ENCODE measurements at places on chromosomes 13 and 19.

DNA sequence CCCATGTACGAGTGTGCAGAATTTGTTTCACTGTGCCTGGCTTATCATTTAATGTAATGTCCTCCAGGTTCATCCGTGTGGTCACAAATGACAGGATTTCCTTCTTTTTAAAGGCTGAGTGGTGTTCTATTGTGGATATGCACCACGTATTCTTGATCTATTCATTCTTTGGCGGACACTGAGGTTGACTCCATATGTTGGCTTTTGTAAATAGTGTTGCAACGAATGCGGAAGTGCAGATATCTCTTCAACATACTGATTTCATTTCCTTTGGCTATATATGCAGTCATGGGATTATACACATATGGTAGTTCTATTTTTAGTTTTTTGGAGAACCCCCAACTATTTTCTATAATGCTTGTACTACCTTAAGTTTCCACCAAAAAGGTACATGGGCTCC is 13.0 kb downstream of the OR7A5 start:
- DNase-seq, result no peak

DNA sequence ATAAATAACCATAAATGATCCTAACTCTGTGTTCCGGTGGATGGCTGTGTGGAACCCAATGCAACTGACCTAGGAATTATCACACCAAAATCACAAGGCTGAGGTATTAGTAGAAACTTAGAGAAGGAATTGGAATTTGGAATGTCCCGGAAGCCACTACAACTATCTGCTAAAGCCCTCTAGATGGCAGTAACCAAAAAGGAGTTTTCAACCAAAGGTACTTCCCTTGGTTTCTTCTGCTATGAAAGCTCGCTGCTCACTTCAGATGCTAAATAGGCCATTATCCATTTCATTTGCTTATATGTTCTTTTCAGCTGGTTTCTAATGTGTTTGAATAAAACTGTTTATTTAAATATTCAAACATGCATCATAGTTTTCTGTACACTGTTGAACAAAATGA is 1589.1 kb upstream of the SPRY2 start:
- DNase-seq, result no peak

DNA sequence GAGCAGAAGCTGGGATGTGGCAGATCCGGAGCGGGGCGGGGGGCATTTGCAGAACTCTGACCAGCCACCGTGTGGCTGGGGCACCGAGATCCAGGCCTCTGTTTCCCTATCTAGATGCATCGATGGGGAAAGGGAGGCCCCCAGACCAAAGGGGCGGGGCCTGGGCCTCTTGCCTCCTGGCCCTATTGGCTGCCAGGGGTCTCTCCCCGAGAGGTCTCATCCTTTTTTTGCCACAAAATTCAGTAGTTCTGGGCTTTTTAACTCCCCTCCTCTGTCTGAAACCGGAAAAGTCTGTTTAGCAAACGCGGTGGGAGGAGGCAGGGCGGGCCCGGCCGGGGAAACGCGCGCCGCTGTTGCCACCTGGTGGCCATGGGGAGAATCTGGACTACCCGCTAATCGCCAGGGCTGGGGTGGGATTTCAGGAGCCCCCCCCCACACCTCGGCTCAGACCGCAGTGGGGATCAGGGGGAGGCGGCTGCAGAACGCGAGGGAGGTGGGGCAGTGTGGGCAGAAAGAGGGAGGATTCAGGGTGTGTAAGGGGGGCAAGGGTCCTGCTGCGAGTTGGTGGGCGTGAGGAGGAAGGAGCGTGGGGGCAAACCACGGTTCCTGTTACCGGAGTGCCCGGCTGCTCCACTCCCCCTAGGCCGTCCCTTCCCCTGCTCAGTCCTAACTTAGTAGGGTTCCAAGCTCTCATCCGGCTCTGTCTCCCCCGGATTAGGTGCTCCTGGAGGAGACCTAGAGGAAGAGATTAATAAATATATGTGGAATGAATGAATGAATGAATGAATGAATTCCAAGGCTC is 28.3 kb downstream of the IL12RB1 start:
- peak; percentile 81 for DNase-seq

- DNase-seq, result no peak
Measured at GRCh38 chr13:110816500-110816899, 98.4 kb downstream of the ANKRD10 start.

GRCh38 chr13:90806892-90807291 is 540.6 kb upstream of the MIR17HG start:
- no peak for DNase-seq

GRCh38 chr13:109205315-109205714 is 575.9 kb downstream of the MYO16 start:
- no peak for DNase-seq

DNA sequence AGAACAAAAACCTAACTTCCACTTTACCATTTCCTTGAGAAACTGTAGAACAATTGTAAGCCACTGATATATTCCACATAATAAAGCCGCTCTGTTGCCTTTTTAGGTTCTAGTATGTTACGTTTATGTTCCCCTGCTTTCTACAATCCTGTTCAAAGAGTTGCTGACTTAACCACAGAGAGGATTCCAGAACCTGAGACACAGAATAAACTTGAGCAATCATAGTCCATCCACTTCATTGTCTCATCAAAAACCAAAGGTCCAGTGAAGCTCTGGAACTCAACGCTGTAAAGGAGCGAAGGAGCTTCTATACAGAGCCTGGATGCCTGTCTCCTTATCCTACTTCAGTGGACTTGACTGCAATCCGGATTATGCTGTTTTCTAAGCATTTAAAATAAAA is 4.6 kb downstream of the STARD13 start:
- no peak for DNase-seq

GRCh38 chr13:51818276-51818675 is 14.3 kb upstream of the DHRS12 start:
- no peak for DNase-seq

GRCh38 chr13:98180092-98180491 is 3.0 kb upstream of the RNF113B start:
- DNase-seq, result no peak

GRCh38 chr13:94251831-94252608 is 227.5 kb downstream of the DCT start:
- DNase-seq, result no peak

DNA sequence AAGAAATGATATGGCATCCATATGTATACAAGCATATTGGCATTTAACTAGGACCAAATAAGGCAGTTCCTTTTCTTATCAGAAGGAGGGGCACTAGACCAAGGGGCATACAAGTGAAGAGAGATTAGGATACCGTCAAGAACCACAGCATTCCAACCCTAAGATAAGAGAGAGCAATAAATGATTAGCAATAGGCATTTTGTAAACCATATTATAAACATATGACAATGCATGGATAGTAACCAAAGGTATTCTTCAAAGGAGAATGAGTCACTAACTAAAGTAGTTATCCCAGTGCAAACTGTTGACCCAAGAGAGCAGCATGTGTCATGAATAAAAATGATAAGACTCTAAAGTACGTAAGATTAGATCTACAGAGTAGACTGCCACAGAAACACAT is 500.9 kb upstream of the HTR2A start:
- no peak for DNase-seq

- no peak for DNase-seq
Measured at GRCh38 chr13:46386392-46387063, 524 bp downstream of the RUBCNL start.

DNA sequence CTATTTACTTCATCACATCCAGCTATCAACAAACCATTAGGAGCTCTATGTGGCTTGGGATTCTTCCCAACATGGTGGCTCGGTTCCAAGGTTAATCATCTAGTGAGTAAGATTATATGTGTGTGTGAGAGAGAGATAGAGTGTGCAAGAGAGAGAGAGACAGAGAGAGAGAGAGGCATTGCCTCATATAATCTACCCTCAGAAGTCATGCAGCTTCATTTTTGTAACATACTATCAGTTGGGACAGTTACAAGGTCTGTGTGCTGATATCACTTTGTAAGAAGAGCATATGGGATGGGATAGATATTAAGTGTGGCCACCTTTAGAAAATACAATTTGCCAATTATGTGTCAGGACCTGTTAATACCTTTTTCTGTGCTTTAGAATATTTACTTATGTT is 104.1 kb downstream of the NDFIP2 start:
- no peak for DNase-seq

GRCh38 chr13:28865951-28866350 is 45.8 kb downstream of the MTUS2 start:
- DNase-seq, result no peak
